ENCODE measurements at places on chromosomes 7 and 10.
A peak's percentile ranks its signal among the peaks of the same experiment; 100 is the strongest.

GRCh38 chr7:95776561-95777185 lies 4.3 kb downstream of the DYNC1I1 start:
- DNase-seq: no peak

GRCh38 chr10:63324495-63324854 lies 141.3 kb downstream of the JMJD1C start:
- no peak for DNase-seq

DNA sequence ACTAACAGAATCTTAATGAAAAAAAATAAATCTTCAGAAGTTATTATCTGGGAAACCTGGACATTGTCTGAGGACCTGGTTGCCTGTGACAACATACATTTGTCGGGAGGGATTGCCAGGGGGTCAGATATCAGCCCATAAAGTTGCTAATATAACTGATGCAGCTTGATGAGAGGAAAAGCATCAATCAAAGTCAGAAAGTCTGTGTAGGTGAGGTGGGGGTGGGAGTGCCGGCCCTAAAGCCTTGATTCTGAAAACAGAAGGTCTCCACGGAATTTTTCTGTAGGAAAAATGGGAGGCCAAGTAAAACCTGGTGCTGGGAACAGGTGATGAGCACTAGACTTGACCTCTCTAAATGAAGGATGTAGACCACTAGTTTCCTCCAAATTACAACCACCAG lies 281.8 kb downstream of the FGFR2 start:
- DNase-seq: no peak

GRCh38 chr10:37948210-37948609 lies 28.2 kb downstream of the ZNF25 start:
- peak; percentile 35 for DNase-seq

DNA sequence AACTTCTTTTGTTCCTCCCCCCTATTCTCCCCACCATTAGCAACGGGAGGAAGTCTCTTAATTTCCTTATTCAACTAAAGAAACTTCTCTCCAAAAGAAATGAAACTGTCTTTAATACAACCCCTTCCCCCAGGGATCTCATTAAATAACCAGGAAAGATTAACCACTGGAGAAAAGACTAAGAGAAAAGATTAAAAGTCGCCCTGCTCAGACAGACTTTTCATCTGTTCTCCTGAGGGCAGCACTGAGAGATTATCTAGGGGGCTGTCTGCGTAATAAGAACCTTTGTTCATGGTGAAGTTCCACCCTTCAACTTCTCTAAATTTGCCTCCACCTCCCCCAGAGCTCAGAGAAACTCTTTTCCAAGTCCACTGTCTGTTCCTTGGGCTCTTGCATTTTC lies 105.5 kb downstream of the HGF start:
- DNase-seq: no peak

GRCh38 chr10:114343623-114344505 lies 60.4 kb downstream of the AFAP1L2 start:
- no peak for DNase-seq

GRCh38 chr7:137717045-137717444 lies 129.7 kb downstream of the DGKI start:
- DNase-seq: no peak

- no peak for DNase-seq
Measured at GRCh38 chr7:114062810-114063209, 144.0 kb upstream of the PPP1R3A start.

GRCh38 chr10:74008212-74008731 lies 10.4 kb downstream of the VCL start:
- DNase-seq: peak; percentile 69

GRCh38 chr7:45171946-45172345 lies 14.4 kb downstream of the RAMP3 start:
- no peak for DNase-seq

DNA sequence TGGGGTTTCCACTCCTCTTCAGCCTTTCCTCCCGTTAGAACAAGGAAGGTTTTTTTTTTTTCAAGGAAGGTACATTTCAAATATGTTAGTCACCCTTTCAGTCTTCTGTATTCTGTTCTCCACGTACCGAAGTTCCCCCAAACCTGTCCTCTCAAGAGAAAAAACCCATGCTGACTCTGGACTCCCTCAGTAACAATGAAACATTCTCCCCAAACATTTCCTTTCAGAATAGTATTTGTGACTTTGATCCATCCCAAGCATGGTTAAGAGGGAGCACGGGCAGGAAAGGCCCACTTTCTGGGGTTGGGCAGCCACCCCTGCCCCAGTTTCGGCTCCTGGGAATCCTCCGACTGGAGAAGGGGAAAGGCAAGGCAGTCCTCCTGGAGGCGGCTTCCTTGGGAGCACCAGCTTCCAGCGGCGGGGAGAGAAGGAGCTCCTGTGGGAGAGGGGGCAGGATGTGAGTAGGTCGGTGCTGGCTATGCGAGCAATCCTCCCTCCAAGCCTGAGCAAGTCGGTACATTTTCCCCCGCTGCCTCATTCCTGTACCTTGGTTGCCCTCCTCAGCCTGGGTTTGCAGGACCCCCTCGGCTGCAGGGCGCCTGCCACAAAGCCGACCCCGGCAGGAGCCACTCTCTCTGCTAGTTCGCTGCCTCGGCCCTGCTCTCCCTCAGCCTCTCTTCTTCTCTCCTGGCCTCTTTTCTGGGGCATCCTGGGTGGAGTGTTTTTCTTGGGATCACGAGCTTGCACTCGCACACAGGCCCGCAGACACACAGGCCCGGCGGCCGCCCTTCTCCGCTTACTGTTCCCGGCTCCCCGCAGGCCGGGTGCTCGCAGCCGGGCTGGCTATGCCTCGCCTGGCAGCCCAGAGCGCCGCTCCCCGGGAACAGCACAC lies 2.1 kb upstream of the HOXA1 start:
- DNase-seq: peak; percentile 71

DNA sequence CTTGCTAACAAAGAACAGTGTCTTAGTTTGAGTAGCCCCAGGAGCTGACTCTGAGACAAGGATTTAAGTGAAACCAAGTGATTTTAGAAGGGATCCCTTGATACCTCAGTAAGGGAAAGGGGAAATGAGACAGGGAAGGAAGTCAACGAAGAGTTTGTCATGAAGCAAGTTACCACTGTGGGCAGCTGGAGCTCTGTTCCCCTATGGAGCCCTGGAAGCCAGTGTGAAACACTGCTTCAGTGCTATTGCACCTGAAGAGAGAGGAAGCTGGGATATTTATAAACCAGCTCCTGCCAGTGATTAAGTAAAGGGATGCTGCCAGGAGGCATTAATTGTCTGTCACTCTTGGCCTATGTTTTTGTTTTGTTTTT lies 58.9 kb upstream of the WAPL start:
- no peak for DNase-seq

DNA sequence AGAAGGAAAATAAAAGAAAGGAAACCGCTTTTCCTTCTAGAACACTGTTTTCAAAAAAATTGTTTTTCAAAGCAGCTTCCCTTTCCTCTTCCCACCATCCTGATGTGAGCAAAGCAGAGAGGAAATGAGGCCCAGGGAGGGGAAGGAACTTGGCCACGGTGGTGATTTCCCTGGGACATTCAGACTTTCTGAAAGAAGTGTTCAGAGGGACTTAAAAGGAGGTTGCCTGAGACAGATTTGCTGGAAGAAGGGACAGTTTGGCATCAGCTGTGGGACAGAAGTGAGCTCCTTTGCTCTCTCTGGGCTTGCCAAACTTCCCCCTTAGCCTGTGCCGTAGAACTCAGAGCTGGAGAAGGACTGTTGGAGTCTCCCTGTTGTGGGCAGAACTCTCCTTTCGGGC lies 30.3 kb downstream of the ADCYAP1R1 start:
- no peak for DNase-seq

DNA sequence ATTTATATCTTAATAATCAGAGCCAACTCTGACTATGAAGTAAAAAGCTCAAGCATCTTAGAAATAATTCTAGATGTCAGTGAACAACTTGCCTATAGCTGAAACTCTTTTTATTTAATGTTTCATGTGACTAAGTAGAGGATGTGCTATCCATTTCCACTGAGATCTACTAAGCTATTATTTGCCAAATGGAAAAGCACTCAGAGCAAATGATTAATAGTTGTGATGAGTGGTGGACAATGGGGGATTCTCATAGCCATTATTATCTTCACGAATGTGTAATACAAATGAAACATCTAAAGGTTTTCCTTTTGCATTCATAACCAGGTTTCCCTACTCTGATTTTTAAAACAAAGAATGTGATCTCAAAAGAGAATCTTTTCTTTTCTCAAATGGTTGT lies 126.6 kb upstream of the GNAI1 start:
- DNase-seq: no peak

- no peak for DNase-seq
Measured at GRCh38 chr7:122006687-122007086, 133.7 kb downstream of the PTPRZ1 start.

- DNase-seq: no peak
Measured at GRCh38 chr10:95425592-95426465, 135.0 kb upstream of the PDLIM1 start.

DNA sequence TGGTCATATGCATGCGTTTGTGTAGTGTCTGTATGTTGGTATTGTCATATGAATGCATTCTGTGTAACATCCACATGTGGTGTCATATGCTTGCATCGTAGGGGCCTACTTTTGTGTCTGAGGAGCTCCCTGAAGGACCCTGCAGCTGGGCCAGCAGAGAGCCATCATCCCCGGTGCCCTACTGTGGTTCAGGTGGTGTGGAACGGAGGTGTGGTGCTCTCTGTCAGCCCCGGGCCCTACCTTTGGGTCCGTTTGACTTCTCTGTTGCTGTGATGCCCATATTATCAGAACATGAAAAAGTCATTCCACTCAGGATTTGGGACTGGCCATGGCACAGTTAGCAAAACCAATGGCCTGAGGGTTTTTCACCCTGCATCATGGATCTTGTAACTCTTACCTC lies 217.9 kb downstream of the ADARB2 start:
- no peak for DNase-seq

DNA sequence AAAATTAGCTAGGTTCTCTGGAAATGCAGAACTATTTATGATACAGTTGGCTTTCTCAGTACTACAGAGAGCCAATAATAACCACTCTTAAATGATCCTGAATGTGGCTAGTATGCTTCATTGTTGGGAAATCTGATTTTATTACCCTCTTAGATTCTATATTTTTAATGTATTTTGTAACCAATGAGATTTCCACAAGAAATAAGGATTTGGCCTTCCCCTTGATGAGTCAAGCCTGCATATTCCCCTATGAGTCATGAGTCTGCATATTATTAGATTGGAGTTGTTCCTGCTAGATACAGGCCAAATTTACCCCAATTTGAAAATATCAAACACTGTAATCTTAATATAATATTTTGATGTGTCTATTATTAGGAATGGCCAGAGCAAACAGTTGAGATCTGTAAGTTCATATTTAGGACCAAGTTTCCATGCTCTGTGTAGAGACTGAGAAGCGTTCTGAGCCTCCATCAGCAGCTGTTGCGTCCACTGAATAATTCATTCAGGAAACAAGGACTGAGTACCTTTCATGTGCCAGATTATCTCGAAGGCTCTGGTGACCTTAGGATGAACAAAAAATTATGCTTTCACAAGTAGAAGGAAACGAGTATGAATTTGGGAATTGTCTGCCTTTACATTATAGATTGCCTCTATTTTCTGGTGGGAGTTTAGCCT lies 793.4 kb downstream of the NRG3 start:
- DNase-seq: no peak

DNA sequence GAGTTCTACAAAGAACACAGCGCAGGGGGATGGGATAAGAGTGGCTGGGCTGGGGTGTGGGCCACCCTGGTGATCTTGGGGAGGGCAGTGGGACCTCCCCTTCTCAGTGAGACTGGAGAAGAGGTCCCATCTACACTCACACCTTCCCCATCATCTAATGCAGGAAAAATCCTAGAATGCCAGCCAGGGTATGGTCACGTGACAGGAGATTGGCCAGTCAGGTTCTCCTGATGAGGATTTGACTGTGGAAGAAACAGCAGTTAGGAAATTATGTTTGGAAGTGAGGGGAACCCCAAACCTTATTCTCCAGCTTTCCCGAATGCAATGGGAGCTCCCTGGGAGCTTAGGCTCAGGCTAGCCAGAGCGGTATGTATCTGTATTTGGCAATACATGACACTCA lies 158.8 kb upstream of the GRB10 start:
- no peak for DNase-seq

DNA sequence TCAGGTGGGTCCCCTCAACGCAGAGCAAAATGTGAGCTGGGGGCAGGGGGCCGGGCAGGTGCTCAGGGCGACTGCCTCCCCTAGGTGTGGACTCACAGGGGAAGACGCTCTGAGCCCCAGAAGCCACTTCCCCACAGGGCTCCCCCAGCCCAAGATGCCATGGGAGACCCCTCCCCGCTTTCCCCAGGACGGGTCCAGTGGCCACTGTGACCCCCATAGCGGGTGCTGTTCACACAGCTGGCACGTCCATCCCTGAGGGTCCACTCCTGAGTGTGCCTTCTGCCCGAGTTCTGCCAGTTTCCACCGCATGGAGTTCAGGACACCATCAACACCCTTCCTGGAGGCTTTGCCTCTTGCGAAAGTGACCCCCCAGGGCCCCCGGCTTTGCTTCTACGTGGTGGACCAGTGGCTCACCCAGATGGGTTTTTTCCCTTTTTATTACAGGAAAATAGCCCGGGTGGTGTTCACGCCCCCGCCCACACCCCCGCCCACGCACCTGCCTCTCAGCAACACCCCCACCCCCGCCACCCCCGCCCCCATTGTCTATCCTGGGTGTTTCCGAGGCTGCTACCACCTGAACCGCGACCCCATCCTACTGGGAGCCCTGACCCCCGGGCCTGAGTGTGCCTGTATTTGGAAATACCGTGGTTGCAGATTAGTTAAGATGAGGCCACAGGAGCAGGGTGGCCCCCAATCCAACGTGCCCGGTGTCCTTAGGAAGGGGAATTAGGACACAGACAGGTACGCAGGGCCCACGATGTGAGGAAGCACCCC lies 32.0 kb downstream of the ADAP1 start:
- no peak for DNase-seq

DNA sequence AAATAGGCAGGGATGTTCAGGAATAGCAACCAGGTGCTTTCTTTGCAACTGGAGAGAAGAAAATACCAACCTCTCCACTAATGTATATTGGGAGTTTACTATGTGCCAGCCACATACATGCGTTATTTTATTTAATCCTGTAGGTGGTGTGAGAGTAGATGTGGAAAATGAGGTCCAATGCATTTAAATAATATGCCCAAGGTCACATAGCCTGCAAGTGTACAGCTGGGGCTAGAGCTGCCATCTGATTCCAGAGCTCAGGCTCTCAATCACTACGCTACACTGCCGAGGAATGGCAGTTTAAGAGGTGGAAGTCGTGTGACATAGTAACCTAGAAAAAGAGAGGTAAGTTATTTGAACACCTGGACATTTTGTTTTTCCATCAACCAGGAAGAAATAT lies 277.0 kb downstream of the EXOC4 start:
- no peak for DNase-seq

Measured in myocyte (in vitro differentiated cells).